ENCODE measurements at places on chromosomes 12 and 14. TPM values are rescaled to one million over a fixed set of nuclear protein-coding genes. Genes with fewer than 3 reads are reported as not detected.
A peak's percentile ranks its signal among the peaks of the same experiment; 100 is the strongest.

VRTN gene
- total RNA-seq, result 0.14 TPM

REP15 gene
- 2.1 TPM for total RNA-seq

GRCh38 chr12:83823386-83824045, 1089.1 kb downstream of the SLC6A15 start:
- no peak overlapping the region for H3K27ac ChIP-seq
- H3K4me3 ChIP-seq, result no peak overlapping the region
- H3K4me1 ChIP-seq, result no peaks in the 10 kb centered on the region
- DNase-seq, result no peak

DNA sequence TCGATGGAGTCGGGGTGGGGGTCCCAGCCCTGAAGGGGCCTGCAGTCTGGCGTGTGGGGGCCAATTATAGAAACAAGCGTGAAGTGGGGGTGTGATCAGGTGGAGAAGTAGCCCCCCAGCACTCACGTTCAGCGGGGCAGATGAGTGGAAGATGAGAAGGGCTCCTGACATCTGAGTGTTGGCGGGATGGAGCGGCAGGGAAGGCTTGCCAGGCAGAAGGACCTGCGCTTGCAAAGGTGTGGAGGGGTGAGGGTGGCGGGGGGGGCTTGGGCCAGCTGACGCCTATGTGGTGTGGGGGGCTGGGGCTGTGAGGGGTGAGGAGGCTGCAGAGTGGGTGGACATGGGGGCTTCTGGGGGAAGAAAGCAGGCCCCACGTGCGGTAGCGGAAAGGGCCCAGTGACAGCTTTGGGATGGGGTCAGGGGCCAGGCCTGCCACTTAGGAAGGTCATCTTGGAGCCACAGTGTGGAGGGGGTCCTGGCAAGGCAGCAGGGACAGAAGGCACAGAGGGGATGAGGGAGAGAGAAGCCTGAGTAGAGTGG, 22.2 kb upstream of the BEGAIN start:
- H3K36me3 ChIP-seq, result no peaks in the 10 kb centered on the region
- H3K4me1 ChIP-seq, result peaks cover 2% of the 10 kb centered on the region
- H3K27ac ChIP-seq, result no peak overlapping the region
- H3K27me3 ChIP-seq, result no peaks in the 10 kb centered on the region
- DNase-seq, result no peak

DNA sequence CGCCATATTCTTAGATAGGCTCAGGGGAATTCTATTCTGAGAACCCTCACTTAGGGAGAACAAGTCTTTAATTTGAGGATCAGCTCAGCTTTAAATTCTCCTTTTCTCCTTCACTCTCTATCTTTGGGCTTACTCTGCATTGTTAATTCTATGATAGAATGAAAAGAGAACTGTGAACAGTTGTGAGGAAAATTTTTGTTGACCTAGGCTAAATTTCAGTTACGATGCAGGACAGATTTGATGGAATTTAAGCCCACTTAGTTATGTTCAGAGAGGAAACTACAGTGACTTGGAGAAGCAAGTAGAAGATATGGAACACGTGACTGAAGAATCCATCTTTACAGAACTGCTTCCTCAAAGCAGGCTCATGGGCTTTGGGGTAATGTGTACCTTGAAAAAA, 82.7 kb downstream of the TBC1D30 start:
- no peak overlapping the region for H3K4me3 ChIP-seq
- H3K36me3 ChIP-seq, result no peaks in the 10 kb centered on the region
- H3K27me3 ChIP-seq, result peaks cover 7% of the 10 kb centered on the region
- DNase-seq, result no peak

DNA sequence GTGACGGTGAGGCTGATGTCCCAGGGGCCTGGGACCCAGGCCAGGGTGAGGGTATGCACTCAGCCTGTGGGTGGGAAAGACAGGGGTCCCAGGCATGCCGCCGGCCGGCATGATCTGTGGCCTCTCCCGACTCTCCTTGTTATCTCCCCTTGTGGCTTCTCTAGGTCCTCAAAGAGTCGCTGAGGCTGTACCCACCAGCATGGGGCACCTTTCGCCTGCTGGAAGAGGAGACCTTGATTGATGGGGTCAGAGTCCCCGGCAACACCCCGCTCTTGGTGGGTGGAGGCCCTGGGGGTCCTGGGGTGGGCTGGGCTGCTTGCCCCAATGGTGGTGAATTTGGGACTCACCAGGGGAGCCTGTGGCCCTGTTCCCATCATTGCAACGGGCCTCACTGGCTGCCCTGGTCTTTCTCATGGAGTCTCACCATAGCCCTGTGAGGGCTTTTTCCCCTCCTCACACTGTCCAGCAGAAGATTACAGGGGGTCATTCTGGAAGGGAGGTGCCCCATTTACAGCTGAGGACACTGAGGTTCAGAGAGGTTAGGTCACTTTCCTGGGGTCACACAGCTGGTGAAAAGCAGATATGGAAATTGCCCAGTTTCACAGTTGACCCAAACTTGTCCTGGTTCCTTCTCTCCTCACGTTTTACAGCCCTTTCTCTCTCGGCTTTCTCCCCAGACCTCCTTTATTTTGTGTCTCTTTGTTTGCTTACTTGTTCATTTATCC, 37.9 kb downstream of the CYP46A1 start:
- no peaks in the 10 kb centered on the region for H3K4me1 ChIP-seq
- H3K27me3 ChIP-seq, result peaks cover 8% of the 10 kb centered on the region
- H3K36me3 ChIP-seq, result no peaks in the 10 kb centered on the region
- H3K4me3 ChIP-seq, result no peak overlapping the region
- H3K27ac ChIP-seq, result no peak overlapping the region
- no peak for DNase-seq

TAS2R42 gene
- not detected for total RNA-seq

FRS2 gene
- total RNA-seq, result 60.9 TPM

GRCh38 chr12:24996102-24996797, 47.3 kb upstream of the BCAT1 start:
- no peak overlapping the region for H3K4me3 ChIP-seq
- no peaks in the 10 kb centered on the region for H3K36me3 ChIP-seq
- H3K27me3 ChIP-seq, result no peaks in the 10 kb centered on the region
- H3K4me1 ChIP-seq, result peaks cover 17% of the 10 kb centered on the region
- no peak overlapping the region for H3K27ac ChIP-seq
- DNase-seq, result no peak

GRCh38 chr14:76767681-76768656, 6.7 kb downstream of the VASH1 start:
- H3K27me3 ChIP-seq, result no peaks in the 10 kb centered on the region
- DNase-seq, result no peak
- H3K27ac ChIP-seq, result no peak overlapping the region
- H3K4me3 ChIP-seq, result no peak overlapping the region
- peaks cover 10% of the 10 kb centered on the region for H3K4me1 ChIP-seq

FGF6 gene
- total RNA-seq, result not detected

ENDOU gene
- not detected for total RNA-seq

DNA sequence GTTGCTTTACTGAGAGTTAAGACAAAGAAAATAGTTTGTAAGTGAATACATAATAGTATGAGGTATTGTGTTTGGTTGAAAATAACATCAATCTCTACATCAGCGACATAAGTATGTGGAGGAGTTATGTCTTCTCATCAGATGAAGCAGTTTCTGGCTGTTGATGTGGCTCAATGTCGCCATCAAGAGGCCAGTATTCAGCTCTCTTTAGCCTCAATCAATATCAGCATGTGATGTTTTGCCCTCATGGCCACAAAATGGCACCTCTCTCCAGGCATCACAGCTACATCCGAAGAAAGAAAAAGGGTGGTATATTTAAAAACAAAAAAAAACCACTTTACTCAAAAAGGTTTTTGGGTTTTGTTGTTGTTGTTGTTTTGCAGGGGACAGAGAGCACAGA, 302.3 kb upstream of the TMEM132C start:
- H3K27me3 ChIP-seq, result no peaks in the 10 kb centered on the region
- H3K27ac ChIP-seq, result no peak overlapping the region
- H3K4me3 ChIP-seq, result no peak overlapping the region
- H3K4me1 ChIP-seq, result no peaks in the 10 kb centered on the region

CCDC63 gene
- total RNA-seq, result not detected

DNA sequence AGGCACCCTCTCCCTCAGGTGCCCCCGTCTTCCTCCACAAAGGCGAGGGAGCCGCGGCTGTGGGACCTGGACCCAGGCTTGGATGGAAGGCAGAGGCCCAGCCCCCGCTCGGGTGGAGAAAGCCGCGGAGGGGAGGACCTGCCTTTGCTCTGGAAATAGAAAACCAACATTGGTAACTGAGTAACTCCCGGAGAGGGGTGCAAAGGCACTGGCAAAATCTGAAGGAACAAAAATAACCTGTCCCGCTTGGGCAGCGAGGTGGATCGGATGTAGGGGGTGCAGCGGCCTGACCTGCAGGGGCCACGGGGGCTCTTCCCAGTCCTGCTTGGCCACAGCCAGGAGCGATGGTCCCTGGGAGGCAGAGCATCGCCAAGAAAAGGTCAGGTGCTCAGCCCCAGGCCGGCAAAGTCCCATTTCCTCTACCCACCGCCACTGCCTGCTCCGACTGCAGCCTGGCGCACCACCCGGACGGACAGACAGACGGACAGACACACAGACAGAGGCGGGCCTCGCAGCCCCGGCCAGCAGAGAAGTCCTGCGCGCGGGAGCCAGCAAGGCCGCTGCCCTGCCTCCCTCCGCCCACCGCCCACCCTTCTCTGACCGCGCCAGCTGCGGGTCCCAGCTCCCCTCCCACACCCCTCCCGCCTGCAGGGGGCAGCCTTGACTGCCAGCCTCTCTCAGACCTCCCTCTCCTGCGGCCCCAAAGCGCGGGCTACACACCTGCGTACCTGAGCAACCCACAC, 21.4 kb upstream of the TMEM106C start:
- no peaks in the 10 kb centered on the region for H3K27me3 ChIP-seq
- H3K27ac ChIP-seq, result no peak overlapping the region
- no peak overlapping the region for H3K4me3 ChIP-seq
- DNase-seq, result no peak

DNA sequence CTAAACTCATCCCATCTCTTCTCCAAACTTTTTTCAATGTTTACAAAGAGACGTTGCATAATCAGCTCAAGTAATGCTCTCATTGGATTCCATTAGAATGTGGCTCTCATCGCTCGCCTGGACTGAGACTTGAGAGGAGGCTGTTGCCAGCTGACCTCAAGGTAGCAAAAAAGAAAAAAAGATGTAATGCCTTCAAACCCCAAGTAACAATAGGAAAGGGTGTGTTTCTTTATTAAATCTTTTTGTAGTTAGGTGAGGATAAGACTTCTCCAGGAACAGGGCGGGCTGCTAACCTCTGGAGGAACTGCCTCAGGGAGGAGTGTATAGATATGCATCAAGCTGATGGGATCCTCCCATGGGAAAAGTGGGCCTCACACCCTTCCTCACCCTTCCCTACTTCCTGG, 956 bp upstream of the PTHLH start:
- H3K4me3 ChIP-seq, result no peak overlapping the region
- H3K4me1 ChIP-seq, result peaks cover 34% of the 10 kb centered on the region
- DNase-seq, result no peak
- no peaks in the 10 kb centered on the region for H3K27me3 ChIP-seq
- no peaks in the 10 kb centered on the region for H3K36me3 ChIP-seq

DNA sequence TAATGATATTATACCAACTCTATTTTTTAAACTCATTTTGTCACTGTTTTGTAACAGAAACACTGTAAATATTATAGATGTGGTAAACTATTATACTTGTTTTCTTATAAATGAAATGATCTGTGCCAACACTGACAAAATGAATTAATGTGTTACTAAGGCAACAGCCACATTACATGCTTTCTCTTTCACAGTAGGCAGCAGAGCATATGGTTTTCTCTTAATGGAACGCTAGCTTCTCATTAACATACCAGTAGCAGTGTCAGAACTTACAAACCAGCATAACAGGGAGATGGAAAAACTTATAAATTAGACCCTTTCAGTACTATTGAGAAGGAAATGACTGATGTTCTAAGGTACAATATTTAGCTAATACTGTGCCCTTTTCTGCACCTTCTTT, 398.8 kb downstream of the PRKD1 start:
- DNase-seq, result peak; percentile 14
- no peaks in the 10 kb centered on the region for H3K4me1 ChIP-seq
- H3K36me3 ChIP-seq, result no peaks in the 10 kb centered on the region
- no peaks in the 10 kb centered on the region for H3K27me3 ChIP-seq

KRT80 gene
- total RNA-seq, result 2.8 TPM

DNA sequence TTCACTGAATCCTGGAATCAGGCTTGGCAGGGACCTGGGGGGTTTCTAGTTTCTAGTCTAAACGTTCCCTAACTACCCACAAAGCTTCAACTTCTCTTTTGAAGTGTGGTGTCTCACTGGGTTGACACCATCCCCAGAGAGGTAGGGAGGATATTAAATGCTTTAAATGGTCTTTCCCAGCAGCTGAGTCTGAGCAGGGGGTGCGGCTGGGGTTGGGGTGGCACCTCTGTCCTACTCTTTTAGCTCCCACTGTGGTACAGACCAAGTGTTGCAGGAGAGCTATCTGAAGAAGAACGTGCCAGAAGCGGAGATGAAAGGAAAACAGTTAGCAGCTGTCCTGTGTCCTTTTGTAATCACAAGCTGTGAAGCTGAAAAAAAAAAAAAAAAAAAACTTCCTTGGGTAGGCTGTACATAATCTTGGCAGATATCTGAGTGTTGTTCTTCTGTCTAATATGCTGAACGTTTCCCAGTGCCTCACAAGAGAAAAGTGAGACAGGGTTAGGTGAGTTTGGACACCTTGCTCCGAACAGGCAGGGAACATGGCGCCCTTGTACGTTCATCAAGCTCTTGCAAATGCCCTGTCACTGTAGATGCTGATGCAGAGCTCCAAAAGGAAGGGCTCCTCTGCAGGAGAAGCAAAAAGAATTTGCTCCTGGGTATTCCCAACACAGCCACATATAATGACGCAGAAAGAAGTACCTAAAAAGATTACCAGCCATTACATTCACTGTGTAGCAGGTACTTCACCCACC, 447.2 kb downstream of the APAF1 start:
- DNase-seq, result no peak
- H3K4me1 ChIP-seq, result no peaks in the 10 kb centered on the region
- H3K27me3 ChIP-seq, result no peaks in the 10 kb centered on the region
- H3K36me3 ChIP-seq, result no peaks in the 10 kb centered on the region

TXNDC16 gene
- 1.7 TPM for total RNA-seq

DNA sequence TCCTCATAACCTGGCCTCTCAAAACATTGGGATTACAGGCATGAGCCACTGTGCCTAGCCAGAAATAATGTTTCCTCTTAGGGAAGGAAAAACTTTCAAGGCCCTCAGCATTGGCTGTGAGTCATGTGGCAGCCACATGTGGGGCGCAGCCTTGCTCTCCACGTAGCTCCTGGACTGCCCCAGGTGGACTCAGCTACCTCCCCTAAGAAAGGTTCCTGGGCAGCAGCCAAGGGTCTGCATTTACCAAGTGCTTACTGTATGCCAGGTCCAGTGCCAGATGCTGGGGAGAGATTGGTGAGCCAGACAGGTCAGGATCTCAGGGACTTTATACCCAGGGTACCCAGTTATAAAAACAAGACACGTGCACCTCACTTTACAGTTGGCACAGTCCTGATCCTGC, 3.7 kb upstream of the TRPV4 start:
- no peaks in the 10 kb centered on the region for H3K36me3 ChIP-seq
- peak; percentile 29 for DNase-seq
- H3K4me3 ChIP-seq, result no peak overlapping the region
- H3K4me1 ChIP-seq, result no peaks in the 10 kb centered on the region
- H3K27ac ChIP-seq, result no peak overlapping the region
- H3K27me3 ChIP-seq, result no peaks in the 10 kb centered on the region

- no peaks in the 10 kb centered on the region for H3K4me1 ChIP-seq
- no peak overlapping the region for H3K27ac ChIP-seq
- H3K36me3 ChIP-seq, result no peaks in the 10 kb centered on the region
- no peak overlapping the region for H3K4me3 ChIP-seq
- H3K27me3 ChIP-seq, result no peaks in the 10 kb centered on the region
- no peak for DNase-seq
Observed at GRCh38 chr14:72270147-72270727, 338.0 kb downstream of the RGS6 start.
